Epithelial cell of proximal tubule (primary cell): ENCODE measurements at places on chromosomes 5 and 9. TPM values are rescaled to one million over a fixed set of nuclear protein-coding genes. Genes with fewer than 3 reads are reported as not detected.

Gene PCDHGB7
- total RNA-seq: 0.65 and 2.8 TPM in 2 replicates

DNA sequence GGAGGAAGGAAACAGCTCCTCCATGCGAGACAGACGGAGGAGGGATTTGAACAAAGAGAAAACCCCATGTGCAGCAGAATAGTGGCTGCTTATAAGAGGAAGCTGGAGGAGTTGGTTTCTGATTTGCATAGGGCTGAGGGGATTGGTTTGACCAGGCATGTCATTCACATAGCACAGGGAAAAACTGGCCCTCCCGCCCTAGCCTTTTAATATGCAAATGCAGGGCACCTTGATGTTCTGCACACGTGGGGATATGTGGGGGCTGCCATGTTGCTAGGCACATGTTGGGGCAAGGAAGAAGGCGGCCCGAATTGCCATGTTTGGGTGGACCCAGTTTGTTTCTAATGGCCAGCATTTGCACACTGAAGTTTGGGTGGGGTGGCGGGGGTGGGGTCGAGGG lies 42.2 kb downstream of the OSMR start:
- no peak for DNase-seq

Gene GTF3C4
- total RNA-seq: 7.2 and 13.3 TPM in 2 replicates

DNA sequence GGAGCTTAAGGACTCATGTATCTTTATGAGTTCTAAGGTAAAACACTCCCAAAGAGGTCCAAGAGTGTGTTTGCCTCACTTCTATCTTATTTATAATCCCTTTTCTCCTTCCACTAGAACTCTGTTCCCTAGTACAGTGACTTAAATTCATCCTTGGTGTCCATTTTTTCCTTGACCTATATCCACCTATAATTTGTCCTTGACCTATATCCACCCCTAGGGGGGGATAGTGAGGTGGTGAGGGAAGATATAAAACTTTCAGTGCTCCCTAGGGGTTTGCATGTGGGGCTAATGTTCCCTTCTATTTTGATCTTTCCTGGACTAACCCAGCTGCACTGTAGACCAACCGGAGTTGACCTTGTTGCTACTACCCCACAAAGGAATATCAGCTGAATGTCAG lies 83.5 kb upstream of the GNAQ start:
- no peak for DNase-seq

Gene ANKRD31
- total RNA-seq: 0.12 and 0.14 TPM in 2 replicates

Gene SPAG8
- 0.12 and 0.14 TPM in 2 replicates for total RNA-seq

DNA sequence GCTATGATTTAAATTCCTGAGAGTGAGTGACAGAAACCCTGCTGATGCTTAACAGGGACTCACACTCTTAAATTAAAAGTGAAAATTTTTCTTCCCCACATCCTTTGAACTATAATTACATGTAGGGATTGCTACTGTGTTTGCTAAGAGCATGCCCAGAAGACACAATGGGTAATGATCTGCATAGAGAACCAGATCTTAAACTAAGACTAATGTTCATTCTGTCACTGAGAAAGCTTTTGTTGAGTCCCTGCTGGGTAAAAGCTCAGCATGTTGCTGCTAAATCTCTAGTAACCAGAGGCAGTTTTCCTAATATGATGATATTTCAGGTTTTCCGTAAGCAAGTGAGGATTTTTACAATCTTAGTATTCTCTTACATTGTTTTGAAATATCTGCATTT lies 424.8 kb upstream of the SMC2 start:
- no peak for DNase-seq

- no peak for DNase-seq
Measured at GRCh38 chr9:20314981-20315380, 307.3 kb downstream of the MLLT3 start.

DNA sequence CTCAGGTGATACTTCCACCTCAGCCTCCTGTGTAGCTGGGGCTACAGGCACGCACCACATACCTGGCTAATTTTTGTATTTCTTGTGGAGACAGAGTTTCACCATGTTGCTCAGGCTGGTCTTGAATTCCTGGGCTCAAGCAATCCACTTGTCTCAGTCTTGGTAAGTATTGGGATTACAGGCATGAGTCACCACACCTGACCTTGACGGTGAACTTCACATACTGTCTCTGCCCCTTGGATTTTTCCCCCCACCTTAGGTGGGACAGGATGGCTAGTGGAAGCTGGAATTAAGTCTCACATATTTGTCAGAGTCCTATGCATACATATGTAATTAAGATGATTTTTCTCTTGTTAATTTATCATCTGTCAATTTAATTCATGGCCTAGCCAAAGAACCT lies 20.9 kb upstream of the RFK start:
- no peak for DNase-seq

DNA sequence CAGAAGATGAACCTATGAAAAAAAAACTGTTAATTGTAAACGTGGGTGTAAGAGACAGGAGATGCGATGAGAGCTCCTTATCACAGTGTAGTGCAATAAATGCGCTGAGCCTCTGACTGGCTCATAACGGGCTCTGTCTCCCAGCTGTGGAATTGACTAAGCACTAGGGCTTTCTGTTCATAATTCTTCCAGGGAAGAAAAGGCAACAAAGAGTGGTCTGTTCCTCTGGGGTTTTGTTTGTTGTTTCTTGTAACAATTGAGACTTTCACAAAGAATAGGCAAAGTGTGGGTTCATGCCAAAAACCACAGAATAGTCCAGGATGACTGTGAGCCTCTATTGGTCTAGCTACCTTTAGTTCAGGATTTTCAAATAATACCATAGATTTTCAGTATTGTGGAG lies 39.4 kb downstream of the UBE2QL1 start:
- no peak for DNase-seq

DNA sequence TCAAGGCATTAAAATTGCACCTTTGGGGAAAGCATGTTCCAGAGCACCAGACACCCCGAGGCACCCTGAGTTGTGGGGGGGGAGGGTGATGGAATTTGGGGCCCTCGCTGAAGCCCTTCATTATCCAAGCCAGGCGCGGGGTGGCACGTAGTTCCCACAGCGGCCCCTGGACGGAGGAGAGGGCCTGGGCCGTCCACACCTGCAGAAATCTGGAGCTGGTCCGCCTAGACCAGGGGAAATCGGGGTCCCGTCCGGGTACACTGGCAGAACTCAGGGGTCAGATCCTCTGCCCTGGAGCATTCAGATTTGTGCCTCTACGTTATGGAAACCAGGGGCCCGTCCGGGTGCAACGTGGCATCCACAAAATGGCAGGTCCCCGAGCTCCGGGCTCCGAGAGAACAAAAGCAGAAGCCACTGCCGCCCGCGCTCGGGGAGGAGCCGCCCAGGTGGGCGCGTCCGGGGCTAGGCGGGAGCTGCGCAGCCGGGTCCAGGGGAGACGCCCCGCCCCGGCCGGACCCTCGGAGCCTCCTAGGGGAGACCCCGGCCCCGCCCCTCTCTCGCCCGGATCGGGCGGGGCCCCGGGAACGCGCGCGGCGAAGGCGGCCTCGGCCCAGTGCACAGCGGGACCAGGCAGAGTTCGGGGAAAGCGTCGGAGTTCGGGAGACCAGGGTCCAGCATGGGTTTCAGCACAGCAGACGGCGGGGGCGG lies at the start of gene PLEKHG4B:
Gene PLEKHG4B, plus strand, starts transcription at position 613 of the 708 bp plus-strand sequence. Its CDS starts 64 bp downstream, at position 677.
- DNase-seq: no peak

Gene DOCK2
- total RNA-seq: 18.4 and 30.4 TPM in 2 replicates

Gene SYNPO
- 0.43 and 1.4 TPM in 2 replicates for total RNA-seq

Gene PCDHB7
- not detected in 2 replicates for total RNA-seq

DNA sequence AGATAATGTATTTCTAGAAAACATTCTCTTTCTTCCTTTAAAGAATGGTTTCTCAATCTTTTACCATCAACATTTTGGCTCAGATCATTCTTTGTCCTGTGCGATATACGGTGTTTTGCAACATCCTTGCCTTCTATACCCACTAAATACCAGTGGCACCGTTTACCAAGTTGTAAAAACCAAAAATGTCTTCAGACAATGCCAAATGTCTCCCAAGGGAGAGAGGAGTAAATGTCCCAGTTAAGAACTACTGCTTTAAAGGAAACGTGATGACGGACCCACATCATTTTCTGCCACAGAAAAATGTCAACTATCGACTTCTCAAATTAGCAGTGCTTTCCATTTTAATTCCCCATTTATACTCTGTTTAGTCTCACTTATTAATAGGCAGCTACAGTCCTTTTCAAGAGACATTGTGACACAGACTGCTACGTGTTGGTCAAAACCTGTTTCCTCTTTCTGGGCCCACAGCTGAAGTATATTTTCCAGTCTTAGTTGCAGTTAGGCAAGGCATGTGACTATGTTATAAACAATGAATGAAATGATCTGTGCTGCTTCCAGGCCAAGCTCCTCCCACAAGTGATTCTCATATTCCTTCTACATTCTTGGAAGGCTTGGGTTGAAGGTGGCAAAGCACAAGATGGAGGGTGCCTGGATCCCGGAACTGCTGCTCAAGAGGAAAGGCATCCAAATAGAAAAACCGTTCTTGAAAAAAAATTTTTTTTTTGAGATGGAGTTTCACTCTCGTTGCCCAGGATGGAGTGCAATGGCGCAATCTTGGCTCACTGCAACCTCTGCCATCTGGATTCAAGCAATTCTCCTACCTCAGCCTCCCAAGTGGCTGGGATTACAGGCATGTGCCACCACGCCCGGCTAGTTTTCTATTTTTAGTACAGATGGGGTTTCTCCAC lies 8.8 kb downstream of the PRXL2C start:
- no peak for DNase-seq

- DNase-seq: no peak
Measured at GRCh38 chr5:395156-395920, 47.6 kb upstream of the EXOC3 start.

DNA sequence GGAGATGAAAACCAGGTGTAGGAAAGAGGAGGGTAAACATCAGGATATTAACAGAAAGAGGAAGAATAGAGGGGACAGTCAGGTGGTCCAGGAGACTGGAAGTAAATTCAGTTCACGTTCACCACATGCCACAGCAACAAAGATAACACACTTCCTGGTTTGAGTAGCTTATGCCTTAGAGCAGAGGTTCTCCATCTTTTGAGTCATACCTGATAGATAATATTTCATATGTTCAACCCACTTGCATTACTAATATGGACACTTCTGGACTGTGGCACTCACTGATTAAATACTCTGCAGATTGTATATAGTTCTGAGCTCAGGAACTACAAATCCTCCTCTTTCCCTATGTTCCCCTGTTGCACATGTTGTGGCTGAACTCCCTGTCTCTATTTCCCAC lies 179.9 kb upstream of the NR3C1 start:
- no peak for DNase-seq

Gene TRIM36
- total RNA-seq: 3.9 and 4.8 TPM in 2 replicates

Gene ABO
- total RNA-seq: 0.65 and 2.5 TPM in 2 replicates

DNA sequence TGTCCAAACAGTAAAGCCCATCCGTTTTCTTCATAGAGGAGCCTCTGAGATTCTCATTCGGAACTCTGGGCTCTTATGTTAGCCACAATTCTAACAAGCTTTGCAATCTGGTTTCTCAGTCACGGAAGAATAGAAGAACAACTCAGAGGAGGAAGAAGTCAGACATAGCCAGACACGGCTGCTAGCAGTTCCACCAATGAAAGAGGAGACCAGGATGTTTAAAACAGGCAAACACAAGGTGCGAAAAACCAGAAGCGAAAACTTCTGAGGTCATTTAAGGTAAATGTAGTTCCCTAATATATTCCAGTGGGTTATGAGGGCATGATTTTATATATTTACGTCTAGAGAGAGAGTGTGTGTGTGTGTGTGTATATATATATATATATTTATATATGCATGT lies 34.1 kb upstream of the GDNF start:
- no peak for DNase-seq

DNA sequence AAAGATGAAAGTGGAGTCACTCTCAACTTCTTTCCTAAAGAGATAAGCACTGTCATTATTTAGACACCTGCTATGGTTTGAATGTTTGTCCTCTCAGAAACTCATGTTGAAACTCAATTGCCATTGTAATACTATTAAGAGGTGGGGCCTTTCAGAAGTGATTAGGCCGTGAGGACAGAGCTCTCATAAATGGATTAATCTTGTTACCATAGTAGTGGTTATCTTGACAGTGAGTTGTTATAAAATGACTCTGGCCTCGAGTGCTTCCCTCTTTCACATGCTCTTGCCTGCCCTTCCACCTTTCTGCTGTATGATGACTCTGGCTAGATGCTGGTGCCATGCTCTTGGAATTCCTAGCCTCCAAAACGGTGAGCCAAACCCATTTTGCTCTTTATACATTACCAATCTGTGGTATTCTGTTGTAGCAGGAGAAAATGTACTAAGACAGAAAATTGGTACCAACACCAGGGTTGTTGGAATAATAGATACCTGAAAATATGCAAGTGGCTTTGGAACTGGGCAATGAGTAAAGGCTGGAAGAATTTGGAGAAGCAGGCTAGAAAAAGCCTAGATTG lies 38.0 kb downstream of the GDA start:
- DNase-seq: no peak

Gene LURAP1L
- total RNA-seq: 5.2 and 11.8 TPM in 2 replicates

DNA sequence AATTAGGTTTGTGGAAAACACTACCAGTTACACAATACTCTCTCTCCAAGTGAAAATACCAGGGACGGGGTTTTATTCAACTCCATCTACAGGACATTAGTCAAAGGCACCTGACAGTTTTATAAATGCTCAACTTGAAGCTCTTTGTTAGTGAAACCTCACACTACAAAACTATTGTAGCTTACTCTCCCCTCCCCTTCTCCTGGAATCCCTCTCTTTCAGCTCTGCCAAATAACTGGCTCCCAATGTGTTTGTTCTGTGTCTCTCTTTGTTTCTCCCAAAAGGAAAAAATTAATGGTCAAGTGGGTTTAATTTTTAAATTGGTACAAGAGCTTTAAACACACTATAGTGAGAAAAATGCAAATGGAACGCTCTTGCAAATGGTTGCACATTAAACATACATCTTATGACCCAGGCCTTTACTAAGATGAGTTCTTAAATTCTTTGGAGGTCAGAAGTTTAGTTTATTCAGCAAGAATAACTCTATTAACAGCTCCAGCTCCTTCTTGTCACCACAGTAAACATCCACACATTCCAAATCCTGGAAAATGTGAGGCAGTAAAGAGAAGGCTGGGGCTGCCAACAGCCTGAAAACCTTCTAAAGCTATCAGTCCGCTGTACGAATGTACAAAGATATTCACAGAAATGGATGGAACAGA lies 48.4 kb downstream of the ZNF608 start:
- no peak for DNase-seq

GRCh38 chr5:103375350-103375749 lies 116.8 kb downstream of the MACIR start:
- no peak for DNase-seq

- peak; percentile 67 for DNase-seq
Measured at GRCh38 chr5:5063533-5063953, 76.6 kb upstream of the ADAMTS16 start.
